ENCODE measurements at places on chromosomes 16 and 17.
A peak's percentile ranks its signal among the peaks of the same experiment; 100 is the strongest.

- no peak for DNase-seq
These were observed 43.5 kb downstream of the MARF1 start for GRCh38 chr16:15599303-15600070.

- DNase-seq = no peak
These were observed 5.2 kb upstream of the MRPL38 start for GRCh38 chr17:75909812-75910274.

DNA sequence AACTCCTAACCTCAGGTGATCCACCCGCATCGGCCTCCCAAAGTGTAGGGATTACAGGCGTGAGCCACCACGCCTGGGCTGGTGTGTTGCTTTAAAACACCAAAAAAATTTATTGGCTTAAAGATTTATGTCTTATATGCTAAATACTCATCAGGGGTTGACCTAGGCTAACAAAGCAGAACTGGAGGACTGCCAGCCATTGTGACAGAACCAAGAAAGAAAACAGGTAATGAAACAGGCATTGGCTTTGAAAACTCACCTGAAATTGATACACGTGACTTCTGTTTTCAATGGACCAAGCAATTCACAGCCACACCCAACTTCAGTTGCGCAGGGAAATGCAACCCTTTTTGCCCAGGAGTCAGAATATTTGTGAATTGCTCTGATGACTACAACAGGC is 4.9 kb upstream of the PHAF1 start:
- DNase-seq = no peak

- DNase-seq = peak; percentile 12
These were observed 15.2 kb downstream of the NUP93 start for GRCh38 chr16:56744996-56745640.

DNA sequence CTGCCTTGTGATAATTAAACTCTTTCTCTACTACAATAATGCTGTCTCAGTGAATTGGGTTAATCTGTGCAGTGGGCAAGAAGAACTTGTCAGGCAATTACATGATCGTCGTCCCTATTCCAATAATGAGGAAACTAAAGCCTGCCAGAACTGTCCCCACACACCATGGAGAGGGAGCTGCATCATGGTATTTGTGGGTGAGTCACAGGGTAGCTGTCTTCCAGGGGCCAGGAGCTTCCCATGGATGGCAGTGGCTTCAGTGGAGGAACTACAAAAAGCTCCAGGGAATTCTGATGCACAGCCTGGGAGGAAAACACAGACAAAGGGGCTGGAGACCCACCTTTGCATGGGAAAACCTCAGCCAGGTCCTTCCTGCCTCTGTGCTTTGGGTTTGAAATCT is 83.3 kb upstream of the C16orf82 start:
- DNase-seq = no peak

DNA sequence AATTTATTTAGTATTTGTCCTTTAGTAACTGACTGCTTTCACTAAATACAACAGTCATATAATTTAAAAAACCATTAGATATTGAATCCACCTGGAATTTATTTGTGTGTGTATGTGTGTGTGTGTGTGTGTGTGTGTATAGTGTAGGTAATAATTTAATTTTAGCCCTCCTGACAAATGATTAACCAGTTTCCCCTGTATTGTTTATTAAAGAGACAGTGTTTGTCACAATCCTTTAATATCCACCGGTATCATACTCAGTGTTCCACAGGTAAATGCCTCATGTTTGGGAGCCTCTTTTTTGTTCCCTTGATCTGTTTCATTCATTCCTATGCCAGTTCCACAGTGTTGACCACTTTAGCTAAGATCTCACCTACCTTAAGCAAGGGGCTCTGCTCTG is 134.6 kb upstream of the IRX3 start:
- no peak for DNase-seq

DNA sequence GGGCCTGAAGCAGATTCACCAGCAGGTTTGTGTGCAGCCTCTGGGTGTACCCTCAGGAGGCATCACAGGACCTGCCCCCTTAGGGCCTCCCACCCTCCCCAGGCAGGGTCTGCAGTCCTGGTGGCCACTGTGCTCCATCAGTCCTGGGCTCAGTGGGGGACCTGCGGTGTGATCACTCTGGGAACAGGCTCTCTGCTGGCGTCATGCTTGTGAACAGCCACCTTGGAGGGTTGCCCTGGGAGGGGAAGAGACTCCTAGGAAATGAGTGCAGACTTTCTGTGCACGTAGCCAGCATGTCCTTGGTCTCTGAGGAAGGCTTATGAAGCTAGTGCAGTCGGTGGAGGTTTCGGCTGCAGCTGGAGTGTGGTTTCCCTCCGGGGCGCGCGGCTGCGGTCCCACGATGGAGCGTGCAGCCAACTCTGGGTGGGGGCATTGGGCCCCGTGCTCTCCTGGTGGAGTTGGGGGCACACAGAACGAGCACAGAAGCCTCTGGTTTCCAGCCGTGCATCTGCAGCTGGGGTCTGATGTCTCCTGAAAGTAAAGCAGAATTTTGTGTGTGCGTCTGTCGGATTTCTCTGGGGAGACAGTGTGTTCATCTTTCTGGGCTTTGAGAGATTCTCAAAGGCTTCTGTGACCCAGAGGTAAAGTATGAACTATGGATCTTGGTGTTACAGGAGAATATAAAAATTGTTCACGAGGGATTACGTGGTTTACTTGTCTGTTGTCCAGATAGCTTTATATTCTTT is 68.1 kb upstream of the ZNF750 start:
- DNase-seq = no peak

DNA sequence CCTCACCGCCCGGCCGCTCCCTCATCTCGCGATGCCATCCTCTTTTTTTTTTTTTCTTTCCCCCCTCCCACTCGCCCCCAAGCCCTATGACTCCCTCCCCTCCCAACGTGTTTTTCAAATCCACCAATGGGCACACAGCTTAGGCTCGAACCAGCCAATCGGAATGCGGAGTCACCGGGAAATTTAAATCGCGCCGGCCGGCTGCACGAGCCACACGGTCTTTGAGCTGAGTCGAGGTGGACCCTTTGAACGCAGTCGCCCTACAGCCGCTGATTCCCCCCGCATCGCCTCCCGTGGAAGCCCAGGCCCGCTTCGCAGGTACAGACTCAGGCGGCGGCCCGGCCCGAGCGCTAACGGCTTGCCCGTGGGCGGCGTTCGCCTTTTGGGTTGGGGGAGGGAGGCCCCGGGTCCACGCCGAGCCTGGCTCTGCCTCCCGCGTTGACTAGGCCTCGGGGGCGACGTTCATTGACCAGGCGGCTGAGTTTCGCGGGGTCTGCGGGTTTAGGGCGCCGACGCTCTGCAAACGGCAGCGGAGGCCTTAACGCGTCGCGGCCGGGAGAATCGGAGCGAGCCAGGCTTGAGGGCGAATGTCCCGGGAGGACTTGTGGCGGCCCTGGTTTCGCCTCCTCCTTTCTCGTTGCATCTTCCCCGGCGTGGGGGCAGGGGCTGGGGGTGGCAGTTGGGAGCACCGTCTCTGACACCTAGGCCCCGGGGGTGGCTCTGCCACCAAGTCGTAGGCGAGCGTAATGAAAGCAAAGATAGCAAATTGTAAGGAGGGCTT is at the start of gene KPNA2:
KPNA2 (plus strand) TSS at position 213 of the 781 bp plus-strand sequence. CDS start 1,398 bp downstream, outside the sequence.
- peak; percentile 93 for DNase-seq

GRCh38 chr17:45940826-45941225 is 46.5 kb downstream of the MAPT start:
- DNase-seq = no peak

DNA sequence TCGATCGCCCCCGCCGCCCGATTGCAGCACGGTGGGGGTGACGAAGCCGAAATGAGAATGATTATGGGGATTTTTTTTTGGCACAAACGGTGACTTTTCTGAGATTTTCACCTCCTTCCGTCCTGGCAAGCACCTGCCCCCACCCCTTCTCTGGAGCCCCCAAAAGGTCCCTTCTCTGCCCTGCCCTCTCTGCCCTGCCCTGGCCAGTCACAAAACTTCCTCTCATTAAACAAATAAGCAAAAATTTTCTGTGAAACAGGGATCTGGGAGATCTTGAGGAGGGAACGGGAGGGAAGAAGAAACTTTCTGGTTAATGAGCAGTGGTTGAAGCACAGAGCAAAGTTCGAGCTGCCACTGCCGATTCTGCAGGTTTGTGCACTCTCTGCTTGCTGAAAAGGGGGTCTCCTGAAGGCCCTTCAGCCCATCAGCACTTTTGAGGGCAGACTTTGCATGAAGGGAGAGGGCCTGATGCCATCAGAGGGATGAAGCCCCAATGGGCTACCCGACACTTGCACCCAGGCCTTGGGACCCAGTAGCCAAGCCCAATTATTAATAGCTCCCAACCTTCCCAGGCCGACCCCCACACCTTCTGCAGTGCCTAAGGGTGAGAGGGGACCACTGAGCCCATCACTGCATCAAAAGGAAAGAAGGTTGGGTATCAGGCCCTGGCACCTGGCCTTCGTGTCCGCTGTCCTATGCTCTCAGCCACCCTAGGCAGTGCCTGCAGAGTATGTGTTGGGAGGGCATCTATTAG is 1.0 kb upstream of the HOXB8 start:
- no peak for DNase-seq

GRCh38 chr17:77829843-77830799 is 128.4 kb upstream of the TNRC6C start:
- no peak for DNase-seq

GRCh38 chr16:88706229-88706964 is at the start of the genes CTU2 and RNF166:
CTU2 (plus strand) TSS chr16:88706503; CDS start chr16:88706531, 28 bp downstream.
RNF166 (minus strand) TSS chr16:88706408; CDS start chr16:88706325, 83 bp downstream.
- DNase-seq = peak; percentile 100

GRCh38 chr16:21159281-21159951 is 942 bp downstream of the LDAF1 start:
- DNase-seq = peak; percentile 58

- no peak for DNase-seq
These were observed 6.6 kb downstream of the KRT222 start for GRCh38 chr17:40658396-40658795.
